ENCODE measurements at places on chromosomes 2 and 18.
A peak's percentile ranks its signal among the peaks of the same experiment; 100 is the strongest.

DNA sequence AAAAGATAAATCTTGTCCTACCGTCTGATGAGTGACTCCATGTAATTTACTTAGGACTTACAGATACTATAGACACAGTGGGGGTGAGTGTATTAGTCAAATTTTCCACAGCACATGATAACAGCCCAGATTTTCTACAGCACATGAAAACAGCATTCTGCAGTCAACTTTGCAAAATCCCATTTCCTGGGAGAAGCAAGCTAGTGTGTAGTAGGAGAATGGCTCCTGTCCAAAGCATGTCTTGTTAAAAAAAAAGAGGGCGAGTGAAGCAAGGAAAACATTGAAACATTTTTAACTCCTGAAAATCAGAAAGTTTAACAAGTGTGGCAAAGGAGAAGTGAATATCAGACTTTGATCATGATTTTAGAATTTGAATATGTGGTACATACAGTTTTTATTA, 817.8 kb upstream of the FAM98A start:
- DNase-seq, result no peak

DNA sequence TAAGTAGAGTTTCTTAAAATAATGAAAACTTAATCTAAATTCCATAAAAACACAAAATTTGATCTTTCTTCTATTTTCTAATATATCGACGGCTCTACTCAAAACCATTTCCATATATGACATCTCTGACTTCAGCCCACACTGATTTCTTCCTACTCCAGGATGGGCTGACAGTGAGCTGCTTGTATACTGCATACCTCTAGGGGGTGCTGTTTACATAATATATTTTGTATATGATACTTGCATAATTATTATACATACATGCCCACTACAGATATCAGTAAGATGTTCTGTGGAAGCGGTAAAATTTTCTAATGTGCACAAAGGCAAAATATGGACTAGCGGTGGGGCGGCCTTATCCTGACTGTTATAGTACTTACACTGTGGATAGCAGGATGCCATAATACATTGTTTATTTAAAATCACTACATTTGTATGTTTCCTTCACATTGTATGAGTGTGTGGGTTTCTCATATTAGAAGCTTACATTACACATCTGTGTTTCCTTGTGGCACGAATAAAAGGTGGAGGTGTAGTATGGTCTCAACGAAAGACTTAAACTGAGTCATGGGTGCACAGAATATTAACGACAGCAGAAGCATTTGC, 66.1 kb upstream of the NXPH2 start:
- DNase-seq, result no peak

DNA sequence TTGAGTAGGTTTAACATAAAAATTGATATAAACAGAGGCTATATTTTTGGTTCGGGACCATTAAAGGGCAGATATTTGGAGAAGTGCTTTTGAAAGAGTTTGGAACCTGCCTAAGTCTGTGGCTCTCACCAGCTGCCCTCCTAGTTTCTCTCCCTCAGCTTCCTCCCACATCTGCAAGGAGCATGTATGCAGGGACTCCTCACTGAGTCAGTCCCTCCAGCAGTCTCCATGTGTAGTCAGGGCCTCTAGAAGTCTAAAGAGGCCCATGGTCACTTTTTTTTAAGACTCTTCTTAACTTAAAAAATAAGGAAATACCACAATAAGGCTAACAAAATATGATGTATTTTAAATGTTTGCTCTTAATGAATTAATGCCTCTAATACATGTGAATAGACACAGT, 220.0 kb upstream of the TANK start:
- DNase-seq, result no peak

- no peak for DNase-seq
These were observed 40.5 kb upstream of the PAPOLG start for GRCh38 chr2:60715561-60715960.

GRCh38 chr2:222568865-222569264, 87.0 kb downstream of the FARSB start:
- no peak for DNase-seq

DNA sequence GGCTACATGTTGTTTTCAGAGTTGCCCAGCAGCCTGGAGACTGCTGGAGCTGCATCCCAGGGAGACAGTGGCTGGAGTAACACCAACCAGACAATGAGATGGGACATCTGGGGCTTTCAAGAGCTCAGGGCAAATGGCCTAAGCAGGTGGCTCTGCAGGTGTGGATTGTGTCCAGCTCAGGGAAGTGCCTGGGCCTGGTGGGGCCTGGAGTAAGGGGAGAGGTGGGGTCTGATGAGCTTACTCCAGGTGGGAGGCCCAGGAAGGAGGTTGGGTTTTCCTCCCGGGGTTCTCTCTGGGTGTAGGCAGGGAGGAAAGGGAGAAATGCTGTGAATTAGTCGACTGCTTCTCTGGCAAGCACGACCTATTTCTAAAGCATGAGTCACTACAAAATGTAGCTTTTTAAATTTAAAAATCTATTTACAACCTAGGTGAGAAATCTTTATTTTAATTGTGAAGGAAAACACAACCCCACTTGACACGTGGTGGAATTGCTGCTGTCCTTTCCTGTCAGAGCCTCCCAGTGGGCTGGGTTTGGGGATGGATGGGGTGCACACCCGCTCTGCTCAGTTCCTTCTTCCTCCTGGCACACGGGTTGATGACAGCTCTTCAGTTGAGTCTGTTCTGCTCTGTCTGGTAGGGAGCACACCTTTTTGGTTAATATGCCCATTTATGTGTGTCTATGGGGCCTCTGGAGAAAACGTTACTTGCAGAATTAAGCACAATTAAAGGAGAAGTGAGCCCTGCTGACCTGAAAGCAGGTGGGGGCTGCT, 81.6 kb downstream of the SH3RF3 start:
- DNase-seq, result no peak

GRCh38 chr2:15421753-15422152, 139.4 kb downstream of the NBAS start:
- no peak for DNase-seq

DNA sequence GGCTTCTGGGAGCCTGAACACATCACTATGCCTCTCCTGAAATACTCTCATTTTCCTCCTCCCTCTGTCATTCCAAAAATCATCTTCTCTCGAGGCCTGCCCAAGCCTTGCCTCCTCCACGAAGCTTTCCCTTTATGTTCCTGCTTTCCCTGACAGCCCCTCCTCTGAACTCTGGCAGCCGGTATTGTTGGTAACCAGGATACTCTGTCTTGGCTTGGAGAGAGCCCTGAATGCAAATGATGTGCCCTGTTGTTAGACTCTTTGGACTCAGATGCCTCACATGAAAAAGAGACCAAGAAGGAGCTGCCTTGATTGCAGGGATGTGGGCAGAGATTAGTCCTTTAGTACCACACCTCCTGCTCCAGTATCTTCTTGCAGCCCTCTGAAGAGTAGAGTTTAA, 138.5 kb upstream of the DLX2 start:
- no peak for DNase-seq

- DNase-seq, result no peak
These were observed 60.7 kb upstream of the CAVIN2 start for GRCh38 chr2:191907545-191907944.

- no peak for DNase-seq
These were observed 74.6 kb downstream of the PDE11A start for GRCh38 chr2:177998006-177998405.

DNA sequence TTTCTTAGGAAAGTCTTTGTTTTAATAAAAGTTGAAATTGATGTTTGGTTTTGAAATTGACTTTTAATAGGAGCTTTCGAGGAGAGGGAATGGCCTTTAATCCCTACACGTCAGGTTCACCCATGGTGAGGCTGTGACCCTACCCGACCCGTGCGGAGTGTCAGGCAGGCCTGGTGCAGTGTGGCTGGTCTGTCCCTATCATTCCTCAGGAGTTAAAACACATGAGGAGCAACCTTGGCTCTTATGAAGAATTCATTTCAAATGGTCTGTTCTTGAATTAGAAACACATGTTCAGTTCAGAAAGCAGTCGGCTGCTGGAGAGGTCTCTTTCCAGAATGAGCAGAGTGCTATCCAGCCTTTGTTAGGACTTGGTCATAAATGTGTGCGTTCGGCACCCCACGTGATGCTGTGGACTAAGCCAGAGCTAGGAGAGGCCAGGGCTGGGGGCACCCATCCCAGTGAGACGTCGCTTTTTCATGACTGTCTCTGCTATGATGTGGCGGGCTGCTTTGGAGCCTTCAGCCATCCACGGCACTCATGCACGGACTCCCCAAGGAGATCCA, 54.7 kb downstream of the EMILIN2 start:
- DNase-seq, result no peak

GRCh38 chr2:116724550-116724949, 1089.9 kb upstream of the DDX18 start:
- DNase-seq, result no peak

- DNase-seq, result no peak
These were observed 63.7 kb downstream of the TANC1 start for GRCh38 chr2:159032146-159032545.

- DNase-seq, result peak; percentile 49
These were observed 308.4 kb downstream of the NDUFA10 start for GRCh38 chr2:239716536-239717318.

DNA sequence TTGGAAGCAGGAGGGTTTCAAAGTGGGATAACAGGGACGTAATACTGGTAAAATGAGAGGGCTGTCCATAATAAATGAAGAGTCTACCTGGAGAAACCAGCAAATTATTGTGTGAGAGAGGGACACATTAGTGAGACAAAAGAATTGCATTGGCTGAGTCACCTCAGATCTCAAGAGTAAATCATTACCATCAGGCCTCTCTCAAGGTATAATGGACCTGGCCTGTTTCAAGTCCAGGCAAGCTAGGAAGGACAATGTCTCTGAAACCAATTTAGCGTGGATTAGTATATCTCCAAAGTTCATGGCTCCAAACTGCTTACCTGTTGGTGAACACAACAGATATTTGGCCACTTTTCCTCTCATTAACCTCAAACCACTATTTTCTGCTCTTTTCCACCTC, 471.4 kb downstream of the CMPK2 start:
- DNase-seq, result no peak

GRCh38 chr18:49616618-49617328, 54.9 kb downstream of the LIPG start:
- DNase-seq, result no peak

- DNase-seq, result peak; percentile 41
These were observed 401.2 kb downstream of the GALR1 start for GRCh38 chr18:77650799-77651385.

DNA sequence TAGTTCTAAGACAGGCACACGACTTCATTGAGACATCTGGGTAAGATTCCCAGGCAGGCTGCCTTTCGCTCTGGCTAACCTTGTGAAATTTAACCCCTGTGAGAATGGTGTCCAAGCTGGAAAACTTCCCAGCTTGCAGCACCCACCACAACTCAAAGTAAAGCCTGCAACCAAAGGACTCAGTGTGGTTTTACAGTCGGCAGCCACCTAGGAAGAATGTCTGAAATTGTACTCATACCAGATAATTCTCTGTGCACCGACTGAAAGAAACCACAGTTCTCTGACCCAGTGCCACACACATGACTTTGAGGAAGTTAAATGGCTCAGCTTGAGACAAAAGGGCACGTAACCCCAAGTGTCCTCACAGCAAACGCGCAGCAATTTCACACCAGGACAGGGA, 125.7 kb downstream of the RBMS1 start:
- no peak for DNase-seq

DNA sequence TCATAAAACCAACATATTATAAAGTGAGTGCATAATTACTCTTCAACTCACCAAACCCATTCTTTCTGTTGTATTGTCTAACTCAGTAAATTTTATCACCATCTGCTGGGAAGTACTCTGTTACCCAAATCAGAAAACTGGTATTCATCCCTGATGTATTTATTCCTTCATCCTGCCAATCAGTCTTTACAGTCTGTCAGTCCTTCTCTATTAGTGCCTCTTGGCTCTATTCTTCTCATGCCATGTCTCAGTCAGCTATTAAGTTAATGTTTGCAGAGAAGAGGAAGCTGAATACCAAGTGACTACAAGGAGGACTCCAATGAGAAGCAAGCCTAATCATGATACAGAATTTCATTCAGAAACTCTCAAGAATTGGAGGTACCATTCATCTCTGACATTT, 631.2 kb downstream of the CPS1 start:
- DNase-seq, result no peak

GRCh38 chr2:63378589-63378988, 209.7 kb downstream of the WDPCP start:
- DNase-seq, result no peak

GRCh38 chr18:41753826-41754225, 201.2 kb upstream of the PIK3C3 start:
- DNase-seq, result no peak

DNA sequence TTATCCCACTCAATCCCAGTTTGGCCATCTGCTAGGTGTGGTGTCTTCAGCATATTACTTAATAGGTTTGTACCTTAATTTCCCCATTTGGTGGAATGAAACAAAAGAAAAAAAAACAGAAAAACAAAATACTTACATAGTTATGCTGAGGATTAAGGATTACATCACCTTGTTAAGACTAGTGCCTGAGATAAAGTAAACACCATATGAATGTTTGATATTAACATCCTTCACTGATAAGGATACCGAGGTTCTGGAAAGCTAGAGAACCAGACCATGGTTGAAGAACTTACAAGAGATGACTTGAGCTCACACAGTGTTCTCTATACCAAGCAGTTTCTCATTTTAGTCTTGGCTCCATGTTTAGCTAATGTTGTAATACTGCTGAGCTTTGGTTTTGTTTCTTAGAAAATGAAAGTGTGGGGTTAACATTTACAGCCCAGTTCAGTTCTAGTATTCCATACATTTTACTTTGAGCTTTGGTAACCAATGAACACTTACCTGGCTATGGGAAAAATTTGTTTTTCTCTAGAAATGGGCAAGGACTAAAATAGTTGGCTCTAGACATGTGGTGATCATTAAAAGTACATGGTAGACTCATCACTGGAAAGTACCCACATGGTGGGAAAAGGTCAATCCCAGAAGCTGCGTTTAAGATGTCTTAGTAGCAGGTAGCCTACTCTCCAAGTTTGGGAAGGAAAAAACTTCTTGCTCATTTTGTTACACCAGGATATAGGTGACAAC, 5.8 kb upstream of the GPD2 start:
- DNase-seq, result no peak

GRCh38 chr2:109129356-109129920, 433 bp downstream of the SH3RF3 start:
- DNase-seq, result no peak

- no peak for DNase-seq
These were observed 7.3 kb upstream of the ATOH8 start for GRCh38 chr2:85746321-85747004.

DNA sequence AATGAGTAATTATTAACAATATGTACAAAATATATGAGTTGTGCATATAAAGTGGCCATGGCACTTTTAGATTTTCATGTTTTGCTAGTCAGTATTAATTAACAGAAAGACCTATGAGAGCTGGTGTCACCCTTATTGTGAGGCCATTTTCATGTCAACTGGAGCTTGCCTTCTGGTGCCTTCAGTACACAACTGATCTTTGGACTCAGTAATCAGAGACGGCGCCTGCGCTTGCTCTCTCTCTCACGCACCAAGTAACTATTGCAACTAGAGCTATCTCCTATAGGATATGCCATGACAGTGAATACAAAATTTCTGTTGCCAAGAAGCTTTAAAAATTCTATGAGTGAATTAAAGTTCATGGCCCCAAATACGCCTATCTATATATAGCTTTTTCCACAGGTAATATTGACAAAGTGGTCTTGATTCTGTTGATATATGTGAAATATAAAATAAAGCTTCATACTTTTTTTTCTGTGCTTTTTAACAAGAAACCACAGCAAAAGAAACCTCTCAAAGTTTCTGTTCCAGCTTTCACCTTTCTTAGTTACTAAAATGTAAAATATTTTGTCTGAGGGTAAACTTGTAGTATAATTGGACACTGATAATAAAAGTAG, 2.9 kb downstream of the SERTAD2 start:
- DNase-seq, result no peak

All from occipital lobe (tissue), 3 donors.